Transverse colon (tissue), 4 donors: ENCODE measurements at places on chromosomes 13 and 19. TPM values are rescaled to one million over a fixed set of nuclear protein-coding genes. Genes with fewer than 3 reads are reported as not detected.

DNA sequence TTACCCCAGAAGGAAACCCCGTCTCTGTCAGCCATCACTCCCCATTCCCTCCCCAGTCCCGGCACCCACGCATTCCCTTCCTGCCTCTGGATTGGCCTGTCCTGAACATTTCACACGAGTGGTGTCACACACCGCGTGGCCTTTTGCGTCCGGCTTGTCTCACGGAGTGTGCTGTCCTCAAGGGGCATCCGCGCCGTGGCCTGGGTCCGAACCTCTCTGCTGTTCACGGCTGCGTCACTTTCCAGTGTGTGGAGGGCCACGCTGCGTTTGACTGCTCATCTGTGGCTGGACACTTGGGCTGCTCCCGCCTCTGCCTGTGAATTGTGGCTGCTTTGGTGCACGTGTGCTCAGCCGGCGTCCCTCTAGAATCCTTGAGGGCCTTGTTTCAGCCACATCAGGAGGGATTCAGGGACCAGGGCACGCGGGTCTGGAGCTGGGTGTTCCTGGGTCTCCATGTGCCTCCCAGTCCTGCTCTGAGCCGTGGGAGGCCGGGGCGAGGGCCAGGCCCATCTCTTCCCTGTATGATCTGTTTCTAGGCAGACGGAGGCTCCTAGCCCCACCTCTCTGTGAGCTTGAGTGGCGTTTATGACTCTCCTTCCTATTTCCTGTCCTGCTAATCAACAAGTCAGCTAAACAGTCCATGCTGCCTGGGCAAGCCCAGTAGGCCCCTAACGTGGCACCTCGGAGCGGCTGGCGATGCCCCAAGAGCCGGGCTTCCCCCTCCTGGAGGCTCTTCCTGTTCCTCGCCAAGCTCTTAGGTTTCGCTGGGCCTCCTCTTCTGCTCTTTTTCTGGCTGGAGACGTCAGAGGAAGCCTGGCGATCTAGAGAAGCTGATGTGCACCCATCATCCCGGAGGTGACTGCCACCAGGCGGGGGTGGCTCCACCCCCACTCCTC lies 8.1 kb downstream of the STK11 start:
- peak overlapping the region; percentile 8 for H3K4me3 ChIP-seq
- H3K36me3 ChIP-seq = no peaks in the 10 kb centered on the region
- H3K27me3 ChIP-seq = no peaks in the 10 kb centered on the region
- peak; percentile 78 for DNase-seq

The ANGPTL8 gene
- total RNA-seq = not detected

- no peak overlapping the region for H3K27ac ChIP-seq
- no peaks in the 10 kb centered on the region for H3K27me3 ChIP-seq
- H3K4me3 ChIP-seq = no peak overlapping the region
Measured at GRCh38 chr13:101977475-101977874, 424.4 kb downstream of the FGF14 start.

DNA sequence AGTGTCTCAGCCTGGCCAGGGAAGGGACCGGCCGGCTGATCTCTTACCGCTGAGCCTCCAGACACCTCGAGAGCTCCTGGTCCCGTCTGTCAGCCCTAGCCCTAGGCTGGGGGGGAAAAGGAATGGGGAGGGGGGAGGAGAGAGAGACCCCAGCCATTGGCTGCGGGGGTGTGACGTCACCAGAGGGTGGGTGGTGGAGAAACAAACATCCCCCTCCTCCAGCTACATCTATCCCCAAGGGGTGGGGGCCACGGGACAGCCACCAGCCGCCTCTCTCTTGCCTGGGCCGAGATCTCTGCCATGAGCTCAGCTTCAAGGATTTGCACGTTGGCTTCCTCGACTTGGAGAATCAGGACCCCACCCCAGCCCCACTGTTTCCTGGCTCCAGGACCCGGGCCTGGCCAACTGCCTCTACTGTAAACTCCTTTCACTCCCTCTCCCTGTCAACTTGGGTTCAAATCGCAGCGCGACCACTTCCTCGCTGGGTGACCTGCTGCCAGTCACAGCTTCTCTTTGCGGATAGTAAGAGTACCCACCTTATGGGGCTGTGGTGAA lies at the start of gene PRX:
PRX (minus strand) TSS at position 88 of the 555 bp plus-strand sequence. CDS start 5,446 bp downstream, outside the sequence.
- no peaks in the 10 kb centered on the region for H3K27me3 ChIP-seq
- H3K36me3 ChIP-seq = no peaks in the 10 kb centered on the region
- H3K27ac ChIP-seq = no peak within 1 kb of the TSS
- H3K4me1 ChIP-seq = peaks cover 11% of the 10 kb centered on the region
- DNase-seq = no peak

The KLK15 gene
- 1.3 TPM for total RNA-seq

The THSD8 gene
- not detected for total RNA-seq

The ZNF580 gene
- 24.9 TPM for total RNA-seq

- no peaks in the 10 kb centered on the region for H3K4me1 ChIP-seq
- no peak for DNase-seq
- no peaks in the 10 kb centered on the region for H3K27me3 ChIP-seq
- H3K36me3 ChIP-seq = no peaks in the 10 kb centered on the region
Measured at GRCh38 chr13:70408865-70409264, 300.6 kb upstream of the KLHL1 start.

The JAK3 gene
- 2.3 TPM for total RNA-seq

DNA sequence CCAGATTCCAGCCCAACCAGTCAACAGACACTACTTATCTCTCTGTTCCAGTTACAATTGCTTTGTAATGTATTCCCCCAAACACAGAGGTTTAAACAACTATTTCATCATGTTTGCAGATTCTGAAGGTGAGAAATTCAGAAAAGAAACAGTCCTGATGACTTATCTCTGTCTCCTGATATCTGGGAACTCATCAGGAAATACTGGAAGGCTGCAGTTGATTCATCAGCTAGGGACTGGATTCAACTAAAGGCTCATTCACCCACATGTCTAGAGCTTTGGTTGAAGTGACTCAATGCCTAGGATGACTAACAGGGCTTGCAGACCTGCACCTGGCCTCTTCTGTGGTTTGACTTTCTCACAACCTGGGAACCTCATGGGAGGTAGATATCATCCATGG lies 56.6 kb upstream of the GPC6 start:
- no peaks in the 10 kb centered on the region for H3K27me3 ChIP-seq
- H3K36me3 ChIP-seq = no peaks in the 10 kb centered on the region
- no peak for DNase-seq
- no peak overlapping the region for H3K27ac ChIP-seq

DNA sequence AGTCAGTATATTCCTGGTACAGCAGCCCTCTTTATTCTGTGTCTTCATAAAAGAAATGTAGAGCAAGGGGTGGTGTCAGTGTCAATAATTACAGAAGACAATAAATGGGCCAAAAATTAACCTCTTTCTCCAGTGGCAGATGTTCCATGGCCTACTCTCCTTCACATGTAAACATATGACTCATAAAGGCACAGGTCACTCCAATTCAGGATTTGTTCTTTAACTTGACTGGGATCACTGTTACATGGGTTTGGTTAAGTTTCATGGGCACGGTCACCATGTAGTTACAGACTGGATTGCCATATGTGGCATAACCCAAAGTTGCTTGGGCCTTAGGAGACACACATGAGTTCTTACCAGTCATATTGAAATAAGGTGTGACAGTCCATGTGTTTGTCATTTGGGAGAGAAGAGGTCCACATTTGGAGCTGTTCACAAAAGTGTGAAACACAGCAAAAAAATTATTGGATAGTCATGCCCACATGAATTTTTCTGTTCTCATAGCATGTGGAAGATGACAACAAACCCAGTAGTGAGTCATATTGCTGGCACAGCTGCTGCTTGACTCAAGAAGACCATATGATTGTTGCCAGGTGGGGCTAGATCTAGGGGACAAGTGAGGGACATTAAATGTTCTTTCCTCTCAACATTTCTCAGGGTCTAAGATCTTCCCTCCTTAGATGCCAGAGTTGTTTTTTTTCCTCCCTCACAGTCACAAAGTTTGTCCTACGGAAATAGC lies 68.1 kb upstream of the HTR2A start:
- H3K27me3 ChIP-seq = no peaks in the 10 kb centered on the region
- no peak for DNase-seq
- no peak overlapping the region for H3K27ac ChIP-seq
- no peak overlapping the region for H3K4me3 ChIP-seq
- H3K36me3 ChIP-seq = no peaks in the 10 kb centered on the region

The ETV2 gene
- total RNA-seq = 35.2 TPM

- peaks cover 48% of the 10 kb centered on the region for H3K27me3 ChIP-seq
- no peak overlapping the region for H3K27ac ChIP-seq
- no peaks in the 10 kb centered on the region for H3K4me1 ChIP-seq
- no peak overlapping the region for H3K4me3 ChIP-seq
- no peaks in the 10 kb centered on the region for H3K36me3 ChIP-seq
- no peak for DNase-seq
Measured at GRCh38 chr19:19262190-19263057, 10.7 kb downstream of the TM6SF2 start.
